ENCODE measurements at places on chromosomes 2 and 18.

DNA sequence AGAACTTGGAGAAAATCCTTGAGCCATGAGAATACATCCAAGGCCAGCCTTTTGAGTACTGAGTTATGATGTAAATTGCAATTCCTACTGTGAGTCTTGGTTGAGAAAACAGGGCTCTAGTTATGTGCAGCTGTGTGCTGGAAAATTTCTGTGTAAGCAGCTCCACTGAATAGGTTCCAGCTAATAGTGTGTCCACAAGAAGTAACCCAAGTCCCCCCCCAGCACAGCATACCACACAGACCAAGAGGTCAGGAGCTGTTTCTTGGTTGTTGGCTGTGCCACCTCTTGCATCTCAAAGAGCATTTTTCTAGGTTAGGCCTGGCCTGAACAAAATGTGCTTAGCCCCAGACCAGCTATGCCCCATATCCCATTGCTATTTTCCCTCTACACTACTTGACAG is 36.8 kb upstream of the APCDD1 start:
- DNase-seq = no peak

DNA sequence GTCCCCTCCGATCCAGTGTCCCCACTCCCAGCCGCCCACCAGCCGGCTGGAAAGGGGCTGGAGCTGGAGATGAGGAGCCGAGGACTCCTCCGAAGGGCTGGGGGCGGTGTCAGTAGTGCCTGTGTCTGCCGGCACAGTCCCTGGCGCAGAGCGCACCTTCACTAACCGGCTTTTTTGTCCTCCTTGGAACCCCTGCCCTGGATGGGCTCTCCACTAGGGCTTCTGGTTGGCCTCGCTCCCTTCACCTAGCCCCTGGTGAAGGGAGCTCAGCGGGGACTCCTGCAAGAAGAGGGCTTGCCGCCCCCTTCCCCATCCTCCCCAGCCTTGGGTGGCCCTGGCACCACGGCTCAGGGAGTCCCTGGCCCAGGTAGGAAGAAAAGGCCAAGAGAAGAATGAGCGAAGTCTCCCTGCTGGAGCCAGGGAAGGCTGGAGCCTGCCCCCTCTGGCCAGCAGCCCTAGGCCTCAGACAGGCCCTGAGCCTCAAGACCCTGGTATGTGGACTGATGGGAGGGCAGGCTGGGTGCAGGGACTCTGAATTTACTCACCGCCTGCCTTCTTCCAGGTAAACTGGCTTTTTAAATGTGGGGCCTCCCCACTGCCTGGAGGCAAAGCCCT is 570 bp upstream of the ECEL1 start:
- no peak for DNase-seq

GRCh38 chr2:17052001-17052400 is 386.4 kb upstream of the CYRIA start:
- DNase-seq = no peak

- DNase-seq = no peak
Measured at GRCh38 chr2:209519271-209519670, 95.4 kb downstream of the MAP2 start.

- no peak for DNase-seq
Measured at GRCh38 chr2:66854298-66854697, 419.4 kb downstream of the MEIS1 start.
